ENCODE measurements at places on chromosomes 16 and 17.

DNA sequence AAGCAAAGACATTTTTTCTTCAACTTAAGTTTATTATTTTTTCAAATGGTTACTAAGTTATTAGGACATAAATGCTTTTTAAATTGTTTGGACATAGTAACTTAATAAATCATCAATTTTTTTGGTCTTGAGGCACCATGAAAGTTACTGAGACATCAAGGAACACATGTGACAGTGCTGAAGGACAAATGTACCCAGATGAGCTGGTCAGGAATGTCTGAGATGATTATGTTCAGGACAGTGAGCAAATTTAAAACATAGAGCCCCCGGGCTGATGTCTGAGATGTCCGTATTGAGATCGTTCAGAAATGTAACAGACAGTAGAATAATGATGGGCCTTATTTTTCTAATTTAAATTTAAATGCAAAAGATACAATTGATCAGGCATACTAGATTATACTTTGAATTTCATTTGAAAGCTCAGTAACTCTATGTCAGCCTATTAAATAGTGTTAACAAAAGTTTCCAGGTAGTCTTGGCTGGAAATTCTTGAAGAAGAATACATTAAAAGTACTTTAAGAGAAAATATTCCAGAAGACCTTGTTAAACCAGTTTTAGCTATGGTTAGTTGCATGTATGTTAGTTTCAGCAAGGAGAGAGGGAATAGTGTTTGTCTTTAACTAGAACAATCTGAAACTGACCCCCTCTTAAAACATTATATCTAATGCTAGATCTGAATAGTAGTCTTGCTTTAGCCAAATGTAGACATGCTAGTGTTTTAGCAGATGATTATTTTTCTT, 36.4 kb downstream of the SEC14L1 start:
- no peak for DNase-seq

DNA sequence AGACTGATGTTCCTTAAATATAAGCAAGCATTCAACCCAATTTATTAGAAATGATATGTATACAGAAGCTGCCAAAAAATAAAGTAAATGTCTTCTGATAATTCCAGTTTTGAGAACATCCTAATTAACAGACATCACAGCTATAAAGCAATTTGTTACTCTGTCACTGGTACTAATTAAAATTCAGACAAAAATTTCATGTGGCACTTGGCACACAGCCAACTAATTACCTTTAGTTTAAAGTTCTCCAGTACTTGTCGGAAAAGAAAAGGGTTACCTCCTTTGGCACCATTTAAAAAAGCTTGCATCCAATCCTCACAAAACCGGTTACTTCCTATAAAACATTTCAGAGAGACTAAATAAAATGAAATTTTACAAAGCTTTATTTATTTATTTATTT, 8.8 kb downstream of the C17orf75 start:
- DNase-seq, result no peak

- DNase-seq, result no peak
Measured at GRCh38 chr17:58932956-58933355, 173.7 kb downstream of the TRIM37 start.

DNA sequence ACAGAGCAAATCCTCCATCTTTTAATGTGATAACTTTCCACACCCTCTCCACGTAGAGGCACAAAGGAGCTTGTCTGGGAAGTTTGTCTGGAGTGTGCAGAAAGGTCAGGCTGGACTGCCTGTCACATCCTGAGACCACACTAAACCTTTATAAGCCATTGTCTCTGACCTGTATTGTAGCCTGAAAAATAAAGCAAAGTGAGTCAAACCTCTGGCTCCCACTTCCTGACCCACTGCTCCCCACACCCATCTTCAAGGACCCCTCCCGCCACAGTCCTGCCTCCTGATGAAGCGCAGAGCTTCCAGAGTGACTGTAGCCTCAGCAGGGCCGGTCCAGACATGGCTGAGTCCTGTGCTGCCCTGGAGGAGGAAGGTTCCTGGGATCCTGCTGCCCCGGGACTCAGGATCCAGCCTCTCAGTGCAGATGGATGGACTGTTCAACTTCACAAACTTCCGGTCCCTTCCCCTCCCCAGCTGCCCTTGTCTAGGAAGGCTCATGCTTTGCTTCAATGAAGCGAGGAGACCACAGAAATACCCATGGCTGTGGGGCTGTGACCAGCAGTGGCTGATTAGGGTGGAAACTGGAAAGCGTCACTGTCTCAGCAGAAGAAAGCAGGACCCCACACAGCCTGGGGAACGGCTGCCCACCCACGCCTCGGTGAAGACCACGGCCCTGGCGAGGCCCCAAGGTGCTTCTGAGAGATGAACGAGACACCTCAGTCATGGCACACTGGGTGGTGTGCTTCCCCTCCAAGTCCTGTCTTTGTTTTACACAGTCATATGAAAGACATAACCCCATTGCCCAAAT, 30.9 kb upstream of the CLEC18B start:
- DNase-seq, result no peak

- no peak for DNase-seq
Measured at GRCh38 chr17:81440511-81441244, 45.4 kb downstream of the BAHCC1 start.

DNA sequence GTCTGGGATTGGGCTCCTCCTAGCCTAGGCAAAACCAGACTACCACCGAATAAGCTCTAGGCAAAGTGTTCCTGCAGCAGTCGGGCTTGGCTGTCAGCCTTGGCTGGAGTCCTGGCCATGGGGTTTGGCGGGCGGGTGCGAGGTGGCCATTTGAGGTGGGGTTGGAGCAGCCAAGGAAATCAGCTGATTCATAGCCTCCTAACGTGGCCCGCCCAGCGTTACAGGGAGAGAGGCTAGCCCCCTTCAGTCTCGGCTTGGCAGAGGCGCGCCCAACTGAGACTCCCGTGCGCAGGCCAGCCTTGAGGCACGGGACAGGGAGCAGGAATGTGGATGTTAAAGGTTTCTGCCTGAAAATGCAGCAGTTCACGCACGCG, 1.9 kb downstream of the PMP22 start:
- DNase-seq, result no peak

- no peak for DNase-seq
Measured at GRCh38 chr16:84178146-84178765, 8.6 kb downstream of the TAF1C start.

- DNase-seq, result no peak
Measured at GRCh38 chr17:31492880-31493655, 101.6 kb downstream of the RAB11FIP4 start.

DNA sequence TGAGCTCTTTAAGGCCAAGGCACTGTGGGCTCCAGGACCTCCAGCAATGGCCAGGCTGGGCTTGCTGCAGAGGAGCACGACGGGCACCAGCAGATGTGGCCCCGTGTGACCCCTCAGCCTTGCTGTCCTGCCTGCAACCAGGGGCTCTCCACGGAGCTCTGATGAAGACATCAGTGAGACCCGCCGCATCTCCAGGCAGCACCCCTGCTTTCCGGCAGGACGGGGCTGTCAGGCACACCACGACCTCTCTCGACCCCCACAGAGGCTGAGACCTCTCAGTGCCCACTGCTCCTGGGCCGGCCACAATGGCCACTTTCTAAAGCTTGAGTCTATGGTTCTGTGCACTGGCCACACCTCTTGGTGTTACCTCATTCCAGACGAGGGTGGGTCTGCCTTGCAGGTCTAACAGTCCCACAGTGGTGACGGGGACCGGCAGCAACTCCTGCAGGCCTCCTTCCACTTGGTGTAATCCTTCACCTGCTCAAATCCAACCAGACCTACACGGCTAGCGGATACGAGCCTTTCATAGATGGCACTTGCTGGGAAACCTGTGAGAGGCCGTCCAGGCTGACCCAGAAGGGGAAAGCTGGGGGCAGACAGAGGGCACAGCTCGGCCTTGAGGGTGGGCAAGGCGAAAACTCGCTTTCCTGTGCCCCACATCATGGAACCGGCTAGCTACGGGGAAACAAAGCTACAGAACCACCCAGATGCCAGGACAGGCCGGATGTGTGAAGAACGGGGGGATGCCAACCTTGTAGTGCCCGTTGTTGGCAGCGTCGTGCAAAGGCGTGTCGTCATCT, 70.5 kb downstream of the ZNF778 start:
- no peak for DNase-seq

GRCh38 chr17:4712526-4712925, 2.1 kb downstream of the ARRB2 start:
- DNase-seq, result no peak

All from cortex of kidney (tissue), 1 donor.